ENCODE measurements at places on chromosomes 2 and 18.

- no peak for DNase-seq
These were observed 57.5 kb upstream of the FN1 start for GRCh38 chr2:215493376-215493775.

DNA sequence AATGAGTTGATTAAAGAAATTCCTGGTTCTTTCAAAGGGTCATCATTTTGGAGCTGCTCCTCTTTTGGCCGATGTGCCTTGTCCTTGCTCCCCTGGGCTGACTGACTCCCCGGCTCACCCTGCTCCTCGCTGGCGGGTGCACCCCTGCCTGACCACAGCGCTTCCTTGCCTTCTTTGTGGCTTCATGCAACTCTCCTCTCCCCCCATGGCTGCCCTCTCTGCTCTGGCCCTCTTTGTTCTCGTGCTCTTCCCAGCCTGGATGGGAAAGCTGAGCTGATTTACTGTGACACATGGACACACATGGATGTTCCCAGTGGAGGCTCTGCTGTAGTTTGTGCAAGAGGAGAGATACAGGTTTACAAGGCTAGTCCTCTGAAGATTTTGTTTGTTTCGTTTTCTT, 234.6 kb downstream of the HAUS1 start:
- DNase-seq = no peak

- peak; percentile 52 for DNase-seq
These were observed 23.6 kb downstream of the ZBTB7C start for GRCh38 chr18:48385596-48385995.

- DNase-seq = no peak
These were observed 280.8 kb downstream of the CCDC85A start for GRCh38 chr2:56464613-56465012.

DNA sequence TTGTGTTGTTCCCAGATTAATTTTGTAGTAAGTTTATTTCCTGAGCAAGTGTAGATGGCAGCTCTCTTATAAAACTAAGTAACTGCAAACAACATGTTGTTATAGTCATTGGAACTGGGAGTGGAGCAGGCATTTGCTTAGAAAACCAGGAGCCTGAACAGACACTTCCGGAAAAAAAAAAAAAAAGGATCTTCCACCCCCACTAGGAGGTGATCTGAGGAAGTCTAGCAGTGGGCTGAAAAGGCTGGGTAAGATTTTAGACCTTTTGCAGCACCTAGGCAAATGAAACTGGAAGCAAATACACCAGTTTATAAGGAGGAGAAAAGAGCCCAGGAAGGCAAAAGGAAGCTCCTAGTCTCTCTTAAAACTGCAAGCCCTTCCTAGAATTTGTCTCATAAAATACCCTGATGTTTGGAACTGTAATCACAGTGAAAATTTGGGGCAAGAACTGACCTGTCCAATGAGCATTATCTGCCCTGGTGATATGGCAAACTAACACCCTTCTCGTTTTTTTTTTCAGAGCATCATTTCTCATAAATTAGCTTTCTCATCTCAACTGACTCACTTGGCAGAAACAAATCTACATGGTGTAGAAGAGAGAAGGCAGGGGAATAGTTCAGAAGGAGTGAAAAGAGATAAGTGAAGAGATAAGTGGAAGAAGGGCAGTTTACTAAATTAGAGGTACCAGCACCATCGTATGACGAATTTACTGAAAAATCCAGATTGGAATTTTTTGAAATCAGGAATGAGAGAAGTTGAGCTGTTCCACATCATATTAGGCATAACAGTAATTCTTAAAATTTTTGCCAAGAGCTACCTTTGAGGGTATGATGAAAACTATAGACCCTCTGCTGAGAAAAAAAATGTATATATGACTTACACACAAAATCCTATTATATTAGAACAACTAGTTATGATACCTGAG, 4.2 kb upstream of the CCNYL1 start:
- DNase-seq = no peak

Measured in spinal cord (tissue), 10 donors.